ENCODE measurements at places on chromosomes 2 and 18. TPM values are rescaled to one million over a fixed set of nuclear protein-coding genes. Genes with fewer than 3 reads are reported as not detected.

DNA sequence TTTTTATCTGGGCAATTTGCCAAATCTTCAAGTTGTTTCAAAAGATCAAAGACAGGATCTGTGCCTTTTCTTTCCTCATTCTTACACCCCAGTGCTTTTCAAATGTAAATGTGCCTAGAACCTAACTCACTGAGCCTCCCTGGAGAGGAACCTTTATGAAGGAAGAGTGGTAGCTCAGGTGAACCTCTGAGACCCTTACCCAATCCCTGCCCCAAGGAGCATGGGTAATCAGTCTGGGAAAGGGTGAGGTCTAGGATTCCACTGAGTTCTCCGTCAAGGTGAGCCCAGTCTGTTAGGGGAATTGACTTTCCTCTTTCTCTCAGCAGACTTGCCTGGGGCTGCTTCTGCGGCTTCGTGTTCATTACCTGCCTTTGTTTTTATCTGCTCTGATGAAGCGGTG, 88.1 kb upstream of the MAP4K4 start:
- DNase-seq: no peak

- no peak for DNase-seq
These were observed 98.0 kb downstream of the RND3 start for GRCh38 chr2:150389447-150389846.

- DNase-seq: no peak
These were observed 8.8 kb upstream of the FAM98A start for GRCh38 chr2:33607905-33608304.

FEV gene
- not detected for total RNA-seq

Data from activated naive CD8-positive, alpha-beta T cell treated with anti-CD3 and anti-CD28 coated beads for 36 hours (primary cell).